Left kidney (tissue), 8 donors: ENCODE measurements at places on chromosomes 1 and 21. TPM values are rescaled to one million over a fixed set of nuclear protein-coding genes. Genes with fewer than 3 reads are reported as not detected.

GRCh38 chr21:29920938-29921337, 18.9 kb downstream of the GRIK1 start:
- no peak for DNase-seq

- DNase-seq: no peak
These were observed 10.3 kb upstream of the SLC45A1 start for GRCh38 chr1:8307628-8308027.

The OR2AK2 gene
- not detected for polyA plus RNA-seq

The CHIA gene
- polyA plus RNA-seq: not detected

DNA sequence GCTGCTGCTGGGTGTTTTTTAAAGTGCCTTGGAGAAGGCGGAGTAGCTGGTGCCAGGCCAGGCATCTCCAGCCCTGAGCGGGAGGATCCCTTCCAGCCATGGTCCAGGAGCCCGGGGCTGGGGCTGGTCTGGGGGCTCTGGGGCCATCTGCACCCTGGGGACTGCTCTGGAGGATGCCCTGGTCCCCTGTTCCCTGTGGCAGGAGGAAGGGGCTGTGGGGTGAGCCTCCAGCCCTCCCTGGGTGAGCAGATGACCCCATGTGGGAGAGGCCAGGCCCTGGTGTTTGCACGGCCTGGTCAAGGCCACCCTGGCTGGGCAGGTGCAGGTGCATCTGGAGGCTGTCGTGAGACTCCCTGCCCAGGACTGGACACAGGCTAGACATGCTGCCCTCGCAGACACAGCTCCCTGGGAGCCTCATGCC, 56.7 kb downstream of the SLX9 start:
- no peak for DNase-seq

The DDAH1 gene
- 127 TPM for polyA plus RNA-seq

GRCh38 chr1:192756314-192756713, 52.5 kb upstream of the RGS2 start:
- no peak for DNase-seq

- DNase-seq: no peak
These were observed 20.0 kb upstream of the NIBAN1 start for GRCh38 chr1:184994301-184994700.

The SIPA1L2 gene
- polyA plus RNA-seq: 30.4 TPM

- DNase-seq: no peak
These were observed 19.5 kb upstream of the CCDC17 start for GRCh38 chr1:45643321-45643720.

DNA sequence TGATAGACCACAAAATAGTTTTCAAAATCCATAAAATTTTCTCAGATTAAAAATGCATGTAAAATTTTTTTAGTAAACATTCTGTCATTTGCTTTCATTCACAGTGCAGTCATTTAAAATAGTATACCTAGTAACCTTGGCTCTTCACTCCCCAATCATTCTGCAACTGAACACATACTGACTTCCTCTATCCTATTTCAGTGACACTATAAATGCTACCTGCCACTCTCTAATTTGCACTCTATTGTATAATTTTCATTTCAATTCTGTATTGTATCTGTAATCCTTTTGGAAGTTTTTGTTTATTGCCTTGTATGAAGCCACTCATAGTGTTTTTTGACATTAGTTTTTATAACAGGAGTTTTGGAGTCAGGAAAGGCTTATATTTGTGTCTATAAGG, 1029.1 kb upstream of the NCAM2 start:
- DNase-seq: no peak

GRCh38 chr1:193462629-193463320, 276.4 kb upstream of the B3GALT2 start:
- no peak for DNase-seq

The OPRD1 gene
- 0.52 TPM for polyA plus RNA-seq

- no peak for DNase-seq
These were observed 95.7 kb upstream of the C1orf105 start for GRCh38 chr1:172324761-172325160.

DNA sequence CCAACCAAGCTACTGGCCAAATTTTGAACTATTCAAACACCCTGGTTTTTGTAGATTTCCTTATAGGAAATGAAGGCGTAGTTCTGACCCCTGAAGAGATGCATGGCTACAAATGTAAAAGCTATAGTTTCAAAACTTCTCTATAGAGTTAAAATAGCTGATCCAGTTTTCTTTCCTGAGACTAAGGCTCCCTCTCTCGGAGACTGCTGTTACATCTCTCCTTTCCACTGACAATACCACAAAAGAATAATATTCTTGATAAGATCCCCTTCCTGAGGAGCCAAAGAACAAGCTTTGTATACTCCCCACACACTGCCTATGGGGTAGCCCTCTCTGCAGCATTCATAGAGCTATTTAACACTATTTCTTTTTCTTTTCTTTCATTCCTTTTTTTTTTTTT, 6.7 kb upstream of the CFAP126 start:
- DNase-seq: no peak

The KRTAP13-2 gene
- polyA plus RNA-seq: not detected

- DNase-seq: no peak
These were observed 23.7 kb upstream of the CEP350 start for GRCh38 chr1:179930867-179931266.

The FBXO2 gene
- polyA plus RNA-seq: 0.35 TPM

- no peak for DNase-seq
These were observed 8.8 kb upstream of the COG2 start for GRCh38 chr1:230633469-230633868.

DNA sequence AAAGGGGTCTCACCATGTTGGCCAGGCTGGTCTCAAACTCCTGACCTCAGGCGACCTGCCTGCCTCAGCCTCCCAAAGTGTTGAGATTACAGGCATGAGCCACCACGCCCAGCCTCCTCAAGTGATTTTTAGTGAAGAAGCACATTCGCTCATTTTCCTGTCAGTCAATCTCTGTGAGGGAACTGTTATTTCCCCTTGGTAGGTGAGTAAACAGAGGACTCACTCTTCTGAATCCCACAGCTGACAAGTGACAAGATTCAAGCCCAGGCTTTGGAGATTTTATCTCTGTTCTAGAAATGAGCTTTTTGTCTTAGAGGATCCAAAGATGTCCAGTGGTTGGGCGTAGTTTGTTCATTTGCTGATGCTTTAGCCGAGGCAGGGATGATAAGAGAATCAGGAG, 43.9 kb upstream of the TACSTD2 start:
- no peak for DNase-seq

- no peak for DNase-seq
These were observed 76.7 kb upstream of the KCNK2 start for GRCh38 chr1:215005656-215006345.

The FNDC10 gene
- 2.4 TPM for polyA plus RNA-seq

DNA sequence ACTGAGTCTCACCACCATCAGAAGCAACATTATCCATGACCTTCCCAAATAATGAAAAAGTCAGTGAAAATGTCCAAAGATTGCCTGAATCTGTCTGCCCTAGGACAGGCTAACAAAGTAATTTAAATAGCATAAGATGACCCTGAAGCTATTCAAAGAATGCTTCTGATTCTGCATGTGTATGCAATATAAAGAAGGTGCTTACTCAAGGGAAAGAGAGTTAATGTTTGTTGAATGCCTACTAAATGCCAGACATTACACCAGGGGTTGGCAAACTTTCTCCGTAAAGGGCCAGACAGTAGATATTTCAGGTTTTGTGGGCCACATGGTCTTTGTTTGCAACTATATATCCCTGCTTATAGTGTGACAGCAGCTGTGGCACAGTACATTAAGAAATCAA, 221.9 kb upstream of the DMRTA2 start:
- DNase-seq: no peak

- DNase-seq: no peak
These were observed 31.0 kb downstream of the ANGEL2 start for GRCh38 chr1:212984522-212985291.

The CLDN19 gene
- 83.3 TPM for polyA plus RNA-seq

DNA sequence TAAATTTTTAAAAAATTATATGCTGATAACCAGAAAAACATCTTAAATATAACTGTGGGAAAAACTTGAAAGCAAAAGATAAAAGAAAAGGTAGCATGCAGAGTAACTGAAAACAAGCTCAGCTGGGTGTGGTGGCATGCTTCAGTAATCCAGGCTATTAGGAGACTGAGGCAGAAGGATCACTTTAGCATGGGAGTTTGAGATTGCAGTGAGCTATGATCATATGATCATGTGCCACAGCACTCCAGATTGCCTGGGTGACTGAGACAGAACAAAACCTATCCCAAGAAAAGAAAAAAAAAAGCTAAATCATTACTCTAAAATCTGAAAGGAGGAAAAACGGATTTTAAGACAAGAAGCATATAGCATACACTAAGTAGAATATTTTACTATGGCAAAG, 1624.0 kb downstream of the AMY1C start:
- DNase-seq: no peak

DNA sequence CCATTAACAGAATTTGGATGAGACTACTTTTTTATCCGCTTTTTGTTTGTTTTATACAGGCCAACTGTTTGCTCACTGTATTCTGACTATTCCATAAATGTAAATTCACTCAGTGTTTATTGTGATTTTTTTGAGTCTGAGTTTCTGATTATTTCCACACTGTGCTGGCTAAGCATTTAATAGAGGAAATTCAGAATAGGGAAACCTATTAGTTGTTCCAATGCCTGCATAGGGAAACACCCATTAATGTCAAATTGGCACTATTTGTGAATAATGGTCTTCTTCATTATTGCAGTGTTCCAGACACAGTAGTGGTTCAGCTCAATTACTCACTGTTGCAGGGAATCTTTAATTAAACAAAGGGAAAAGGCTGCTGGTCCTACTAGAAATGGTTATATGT, 174.7 kb upstream of the SGIP1 start:
- DNase-seq: no peak

DNA sequence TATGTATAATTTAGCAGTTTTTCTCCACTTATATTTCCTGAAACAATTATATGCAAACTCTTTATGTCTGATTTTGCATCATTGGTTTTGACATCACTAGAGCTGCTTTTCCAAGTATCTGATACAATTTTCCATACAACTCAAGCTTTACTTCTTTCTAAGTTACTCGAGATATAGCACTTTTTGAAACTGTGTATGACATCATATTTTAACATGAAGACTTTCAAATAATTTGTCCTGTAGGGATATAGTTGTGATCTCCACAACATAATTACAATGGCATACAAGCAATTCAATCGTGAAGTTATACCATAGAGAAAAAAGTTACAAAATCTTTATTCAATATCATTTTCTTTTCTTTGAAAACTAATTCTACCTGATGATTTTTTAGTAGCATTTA, 173.0 kb downstream of the LEPR start:
- no peak for DNase-seq

GRCh38 chr1:156860628-156861423, at the start of gene NTRK1:
Gene NTRK1 (plus strand): TSS chr1:156860865. CDS start chr1:156860935, 70 bp downstream.
- peak; percentile 51 for DNase-seq

DNA sequence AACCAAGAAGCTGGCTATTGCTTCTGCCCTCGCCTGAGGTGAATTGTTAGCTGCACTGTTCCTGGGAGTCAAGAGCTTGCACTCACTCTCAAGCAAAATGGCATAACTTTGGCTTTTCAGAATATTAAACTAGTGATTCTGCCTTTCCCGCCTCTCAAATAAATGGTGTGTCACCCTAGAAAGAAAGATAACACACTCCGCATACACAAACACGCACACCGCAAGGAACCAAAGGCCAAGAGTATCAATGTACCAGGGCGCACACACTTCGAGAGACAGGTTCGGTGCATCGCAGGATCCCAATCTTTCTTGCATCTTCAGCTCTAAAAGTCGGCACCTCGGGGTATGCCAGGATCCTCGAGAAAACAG, 470 bp upstream of the RTCA start:
- no peak for DNase-seq

DNA sequence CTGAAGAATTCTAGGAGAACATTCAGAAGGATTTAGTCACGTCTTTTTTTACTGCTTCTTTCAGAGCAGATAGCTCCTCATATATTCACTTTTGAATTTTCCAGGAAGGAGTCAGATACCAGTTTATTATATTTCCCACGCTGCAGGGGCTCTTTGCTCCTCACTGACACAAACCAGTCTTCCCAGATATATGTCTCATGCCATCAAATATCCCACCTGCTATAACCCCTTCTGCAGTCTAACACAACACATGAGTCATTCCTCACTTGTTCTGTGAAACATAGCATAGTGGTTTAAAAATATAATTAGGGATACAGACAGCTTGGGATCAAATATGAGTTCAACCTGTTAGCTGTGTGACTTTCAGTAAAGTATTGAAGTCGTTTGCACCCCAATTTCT, 251.7 kb upstream of the DPYD start:
- no peak for DNase-seq

- no peak for DNase-seq
These were observed 17.8 kb downstream of the MCOLN3 start for GRCh38 chr1:85030536-85030935.

- DNase-seq: no peak
These were observed 39.3 kb downstream of the HLCS start for GRCh38 chr21:36926989-36927718.

- no peak for DNase-seq
These were observed 31.6 kb downstream of the OSBPL9 start for GRCh38 chr1:51648180-51649109.

DNA sequence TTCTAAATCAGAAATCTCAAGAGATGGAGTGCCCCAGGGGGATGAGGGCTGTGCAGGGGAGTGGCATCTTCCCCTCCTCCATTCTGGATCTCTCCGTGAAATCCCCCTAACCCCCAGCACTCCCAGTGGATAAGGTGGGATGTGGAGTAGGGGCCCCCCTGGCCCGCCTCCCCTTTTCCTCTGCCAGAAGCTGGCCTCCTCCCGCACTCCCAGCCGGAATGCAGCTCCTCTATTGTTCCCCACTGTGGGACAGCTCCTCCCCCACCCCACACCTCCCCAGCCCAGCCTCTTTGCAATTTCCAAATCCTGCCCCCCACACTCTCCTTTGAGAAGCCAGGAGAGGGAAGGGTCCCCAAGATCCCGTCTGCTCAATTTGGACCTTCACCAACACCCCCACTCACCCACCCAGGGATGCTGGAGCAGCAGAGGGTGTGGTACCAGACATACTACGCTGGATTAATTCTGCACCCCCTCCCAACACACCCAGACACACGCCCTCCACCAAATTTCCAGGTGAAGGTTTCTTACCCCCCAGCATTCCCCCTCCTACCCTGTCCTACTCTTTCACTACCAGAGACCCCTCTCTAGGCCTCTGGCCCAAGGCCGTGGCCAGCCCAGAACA, 1.9 kb downstream of the MEX3A start:
- DNase-seq: no peak

- DNase-seq: no peak
These were observed 640.9 kb upstream of the PLXNA2 start for GRCh38 chr1:208885060-208885459.

GRCh38 chr1:81032973-81033425, 767.7 kb upstream of the ADGRL2 start:
- DNase-seq: no peak

The CYP4A11 gene
- 59.8 TPM for polyA plus RNA-seq

DNA sequence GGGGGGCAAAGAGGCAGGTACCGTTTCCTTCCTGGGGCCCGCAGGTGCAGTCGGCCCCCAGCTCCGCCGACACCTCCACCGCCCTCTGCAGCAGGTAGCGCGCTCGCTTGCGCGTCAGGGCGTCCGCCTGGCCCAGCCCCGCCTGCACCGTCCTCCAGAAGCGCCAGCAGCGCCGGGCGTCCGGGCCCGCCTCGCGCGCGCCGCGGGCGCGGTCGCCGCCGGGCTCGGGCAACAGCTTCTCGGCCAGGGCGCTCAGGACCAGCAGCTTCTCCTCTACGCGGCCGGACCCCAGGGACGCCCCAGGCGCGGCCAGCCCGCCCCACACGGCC, 863 bp downstream of the TARBP1 start:
- no peak for DNase-seq
